ENCODE measurements at places on chromosomes 6 and 20. TPM values are rescaled to one million over a fixed set of nuclear protein-coding genes. Genes with fewer than 3 reads are reported as not detected.

Gene SH3BGRL2
- 3.1 TPM for total RNA-seq

Gene COL19A1
- total RNA-seq, result not detected

Gene GPR31
- total RNA-seq, result not detected

Gene PLAGL2
- total RNA-seq, result 1.5 TPM

Gene FAM162B
- total RNA-seq, result 0.33 TPM

Gene TBX18
- 55.7 TPM for total RNA-seq

Gene PNLDC1
- not detected for total RNA-seq

Gene KCNS1
- total RNA-seq, result 0.29 TPM

Gene ULBP2
- total RNA-seq, result 2.5 TPM

Gene MACROD2
- 0.50 TPM for total RNA-seq

Gene DLK2
- 0.66 TPM for total RNA-seq

Gene TREML2
- not detected for total RNA-seq

Gene RAMACL
- total RNA-seq, result 2.5 TPM

Gene TRIM38
- 15.1 TPM for total RNA-seq

Gene SCRT2
- total RNA-seq, result not detected

Gene HIVEP2
- 13.1 TPM for total RNA-seq

Gene CD24
- 1.9 TPM for total RNA-seq

Gene DOK5
- total RNA-seq, result 27.5 TPM

Gene RIPK1
- total RNA-seq, result 26.6 TPM

Gene ZNF133
- 26.0 TPM for total RNA-seq

Gene MRPL14
- total RNA-seq, result 57.6 TPM

Gene NKX2-2
- total RNA-seq, result not detected

Gene BCAS1
- under 0.01 TPM for total RNA-seq

All from smooth muscle cell of trachea (primary cell).